ENCODE measurements at places on chromosomes 2 and 18.

GRCh38 chr2:170092436-170093060 lies 85.4 kb upstream of the MYO3B start:
- ATAC-seq, result no peak

- no peak for ATAC-seq
Measured at GRCh38 chr2:150802635-150803034, 315.2 kb upstream of the RND3 start.

DNA sequence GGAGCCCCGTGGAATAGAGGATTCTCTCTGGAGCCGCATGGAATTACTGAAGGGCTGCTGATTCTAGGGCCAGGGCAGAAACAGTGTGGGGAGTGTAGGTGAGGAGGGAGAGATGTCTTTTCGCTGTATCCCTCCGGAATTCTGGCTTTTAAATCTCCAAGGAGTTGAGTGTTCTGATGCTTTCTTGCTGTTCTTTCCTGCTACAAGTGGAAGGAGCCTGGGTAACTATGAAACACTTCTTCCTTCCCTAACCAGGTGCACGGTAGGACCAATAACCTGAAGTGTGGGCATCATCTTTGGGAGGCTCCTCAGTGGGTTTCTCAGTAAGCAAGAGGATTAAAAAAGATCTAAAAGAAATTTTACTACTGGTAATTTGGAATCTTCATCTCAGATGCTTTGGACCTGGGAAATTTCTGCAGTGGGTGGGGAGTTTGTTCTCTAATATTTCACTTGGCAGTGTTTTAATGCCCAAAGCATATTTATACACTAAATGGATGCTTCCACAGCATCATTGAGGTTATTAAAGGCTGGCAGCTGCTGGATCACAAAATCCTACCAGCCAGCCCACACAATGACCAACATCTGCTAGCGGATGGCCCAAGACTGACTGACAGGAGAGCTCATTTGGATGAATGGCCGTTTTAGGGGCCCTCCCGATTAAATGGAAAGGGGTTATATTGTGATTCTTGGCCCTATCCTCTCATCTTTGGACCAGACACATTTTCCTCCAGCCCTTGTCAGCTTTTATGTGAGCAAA lies 2.1 kb downstream of the EML6 start:
- no peak for ATAC-seq

DNA sequence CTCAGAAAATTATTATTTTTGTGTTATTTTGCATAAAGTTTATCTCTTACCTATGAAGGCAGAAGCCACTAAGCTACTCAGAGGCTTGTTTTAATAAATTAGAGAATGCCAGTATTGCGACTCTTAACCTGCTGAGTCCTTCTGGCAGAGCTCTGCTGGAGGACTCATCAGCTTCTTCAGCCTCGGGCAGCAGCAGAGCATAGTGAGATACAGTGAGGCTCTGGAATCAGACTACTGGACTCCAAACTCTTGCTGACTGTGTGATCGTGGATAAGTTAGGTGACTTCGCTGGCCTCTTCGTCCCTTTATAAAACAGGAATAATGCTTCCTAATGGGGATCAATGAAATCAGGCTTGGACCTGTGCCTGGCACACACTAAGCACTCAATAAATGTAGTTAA lies 1.7 kb downstream of the PTRHD1 start:
- ATAC-seq, result no peak

DNA sequence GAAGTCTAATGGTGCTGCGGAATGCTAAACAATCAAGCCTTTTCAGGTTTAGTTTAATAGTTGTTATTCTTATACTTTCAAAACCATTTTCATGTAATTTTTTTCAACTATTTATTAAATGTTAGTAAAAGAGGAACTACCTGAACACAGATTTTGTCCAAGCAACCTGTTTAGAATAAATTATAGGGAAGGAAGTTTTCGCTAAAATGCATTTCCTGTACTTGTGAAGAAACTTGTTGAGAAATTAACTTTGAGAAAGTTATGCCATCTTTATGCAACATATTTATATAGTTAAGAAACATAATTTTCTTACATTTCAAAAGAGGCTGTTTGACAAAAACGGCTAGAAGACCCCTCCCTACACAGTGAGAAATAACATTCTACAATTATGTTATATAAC lies 16.6 kb downstream of the MAP4K4 start:
- ATAC-seq, result no peak

DNA sequence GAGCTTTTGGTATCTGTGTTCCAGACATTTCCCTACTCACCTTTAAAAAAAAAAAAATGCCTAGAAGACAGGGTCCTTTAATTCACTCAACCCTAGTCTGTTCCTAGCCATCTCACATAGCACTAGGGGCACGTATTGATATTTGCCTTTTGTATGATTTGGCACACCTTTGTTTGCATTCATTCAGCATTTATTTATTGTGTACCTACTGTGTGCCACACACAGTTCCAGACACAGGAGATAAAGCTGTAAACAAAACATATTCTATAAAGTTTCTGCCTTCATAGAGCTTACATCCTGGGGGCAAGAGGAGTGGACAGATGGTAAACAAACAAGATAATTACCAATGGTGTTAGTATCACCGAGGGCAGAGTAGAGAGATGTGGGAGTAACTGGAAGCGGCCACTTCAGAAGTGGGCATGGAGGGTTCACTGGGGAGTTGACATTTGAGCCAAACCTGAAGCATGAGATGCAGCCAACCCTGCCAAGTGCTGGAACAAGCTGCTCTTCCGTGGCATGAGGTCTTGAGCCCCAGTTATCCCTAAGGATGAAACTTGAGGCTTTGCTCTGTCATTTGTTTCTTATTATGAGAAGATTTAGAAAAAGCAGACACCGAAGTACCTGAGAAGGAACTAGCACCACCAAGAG lies 18.2 kb downstream of the MAPRE2 start:
- no peak for ATAC-seq

GRCh38 chr18:25457126-25457525 lies 105.2 kb upstream of the ZNF521 start:
- no peak for ATAC-seq

GRCh38 chr2:212737392-212738172 lies 199.0 kb upstream of the ERBB4 start:
- ATAC-seq, result no peak

- ATAC-seq, result no peak
Measured at GRCh38 chr2:136344339-136344738, 226.4 kb upstream of the CXCR4 start.

DNA sequence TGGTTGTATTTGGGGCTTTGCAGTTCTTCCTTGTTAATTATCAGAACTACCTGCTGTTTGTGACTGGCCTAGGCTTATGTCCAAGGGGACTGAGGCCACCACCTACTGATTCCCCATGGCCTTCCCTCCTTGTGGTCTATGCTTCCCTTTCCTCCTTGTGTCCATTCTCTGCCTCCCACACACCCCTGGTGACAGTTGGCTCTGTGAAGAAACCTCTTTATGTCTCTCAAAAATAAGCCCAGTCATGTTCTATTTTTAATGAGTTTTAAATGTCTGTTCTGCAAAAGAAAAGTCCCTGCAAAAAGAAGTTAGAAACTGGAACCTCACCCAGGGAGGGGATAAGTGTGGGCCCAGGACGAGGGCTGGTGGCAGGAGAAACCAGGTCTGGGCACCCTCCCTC lies 105.0 kb downstream of the SMC6 start:
- no peak for ATAC-seq

DNA sequence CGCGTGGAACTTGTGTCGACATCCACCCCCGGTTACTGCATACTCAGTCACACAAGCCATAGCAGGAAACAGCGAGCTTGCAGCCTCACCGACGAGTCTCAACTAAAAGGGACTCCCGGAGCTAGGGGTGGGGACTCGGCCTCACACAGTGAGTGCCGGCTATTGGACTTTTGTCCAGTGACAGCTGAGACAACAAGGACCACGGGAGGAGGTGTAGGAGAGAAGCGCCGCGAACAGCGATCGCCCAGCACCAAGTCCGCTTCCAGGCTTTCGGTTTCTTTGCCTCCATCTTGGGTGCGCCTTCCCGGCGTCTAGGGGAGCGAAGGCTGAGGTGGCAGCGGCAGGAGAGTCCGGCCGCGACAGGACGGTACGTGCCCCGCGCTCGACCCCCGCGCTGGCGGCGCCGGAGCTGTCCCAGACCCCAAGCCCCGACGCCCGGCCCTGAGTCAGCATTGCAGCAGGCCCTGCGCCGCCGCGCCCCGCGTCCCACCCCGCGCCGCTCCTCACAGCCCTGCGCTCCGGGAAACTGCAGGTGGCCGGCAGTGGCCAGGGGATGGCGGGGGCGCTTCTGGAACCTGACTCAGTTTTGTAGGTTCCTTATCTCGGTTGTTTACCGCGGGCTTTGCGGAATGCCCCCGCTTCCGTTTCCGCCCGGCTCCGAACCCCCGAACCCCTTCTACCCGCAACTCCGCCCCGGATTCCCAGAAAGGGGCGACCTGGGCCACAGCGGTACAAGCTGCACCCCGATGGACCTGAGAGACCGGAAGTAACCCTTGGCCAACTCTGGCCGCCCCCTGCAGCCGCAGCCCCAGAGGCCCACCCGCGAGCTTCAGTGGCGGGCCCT lies at the start of gene CFLAR:
TSS of gene CFLAR (plus strand) at position 50 of the 844 bp plus-strand sequence. CDS start 13,702 bp downstream, outside the sequence.
- ATAC-seq, result peak; percentile 64

- ATAC-seq, result no peak
Measured at GRCh38 chr2:57943315-57943714, 103.3 kb upstream of the VRK2 start.

- no peak for ATAC-seq
Measured at GRCh38 chr18:49608366-49609255, 46.8 kb downstream of the LIPG start.

- ATAC-seq, result peak; percentile 89
Measured at GRCh38 chr2:24926602-24927252, 6.7 kb upstream of the ADCY3 start.

DNA sequence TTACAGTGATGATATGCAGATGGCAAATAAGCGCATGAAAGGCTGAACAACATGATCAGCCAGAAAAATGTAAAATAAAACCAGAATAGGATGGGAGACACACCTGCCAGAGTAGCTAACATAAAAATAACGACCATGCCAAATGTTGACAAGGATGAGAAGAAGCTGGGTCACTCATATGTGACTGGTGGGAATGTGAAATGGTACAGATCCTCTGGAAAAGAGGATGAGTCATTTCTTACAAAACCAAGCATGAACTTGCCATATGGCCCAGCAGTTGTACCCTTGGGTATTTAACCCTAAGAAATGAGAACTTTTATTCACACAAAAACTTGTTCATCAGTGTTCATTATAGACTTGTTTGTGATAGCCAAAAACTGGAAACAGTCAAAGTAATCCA lies 143.8 kb downstream of the SH3BP4 start:
- no peak for ATAC-seq

DNA sequence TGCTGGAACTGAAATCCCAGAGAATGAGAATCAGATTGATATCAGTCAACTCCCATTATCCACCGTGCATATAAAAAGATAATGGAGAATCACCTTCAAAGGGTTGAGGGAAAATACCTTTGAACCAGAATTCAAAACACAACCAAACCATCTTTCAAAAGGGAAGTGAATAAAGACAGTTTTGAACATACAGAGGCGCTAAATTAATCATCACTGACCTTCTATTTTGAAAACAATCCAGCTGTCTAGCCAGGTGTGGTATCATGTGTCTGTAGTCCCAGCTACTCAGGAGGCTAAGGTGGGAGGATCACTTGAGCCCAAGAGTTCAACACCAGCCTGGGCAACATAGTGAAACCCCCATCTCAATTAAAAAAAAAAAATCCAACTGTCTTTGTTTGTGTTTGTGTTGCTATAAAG lies 63.6 kb downstream of the TRABD2A start:
- ATAC-seq, result no peak

DNA sequence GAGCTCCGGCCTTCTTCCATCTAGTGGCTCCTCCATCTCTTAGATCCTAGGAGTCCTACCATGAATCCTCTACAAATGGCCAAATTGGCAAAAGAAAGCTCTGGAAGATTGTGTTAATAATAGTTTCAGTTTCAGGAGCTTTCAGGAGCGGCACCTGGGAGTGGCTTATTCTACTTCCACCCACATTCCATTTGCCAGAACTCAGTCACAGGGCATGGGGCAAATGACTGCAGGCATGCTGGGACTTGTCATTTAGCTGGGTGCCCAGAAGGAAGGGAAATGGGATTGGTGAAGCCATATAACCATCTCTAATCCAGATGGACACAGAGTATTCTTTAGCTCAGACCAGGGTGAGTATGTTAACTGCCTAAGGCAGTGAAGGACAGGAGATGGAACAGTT lies 3.6 kb upstream of the LRATD1 start:
- ATAC-seq, result no peak

DNA sequence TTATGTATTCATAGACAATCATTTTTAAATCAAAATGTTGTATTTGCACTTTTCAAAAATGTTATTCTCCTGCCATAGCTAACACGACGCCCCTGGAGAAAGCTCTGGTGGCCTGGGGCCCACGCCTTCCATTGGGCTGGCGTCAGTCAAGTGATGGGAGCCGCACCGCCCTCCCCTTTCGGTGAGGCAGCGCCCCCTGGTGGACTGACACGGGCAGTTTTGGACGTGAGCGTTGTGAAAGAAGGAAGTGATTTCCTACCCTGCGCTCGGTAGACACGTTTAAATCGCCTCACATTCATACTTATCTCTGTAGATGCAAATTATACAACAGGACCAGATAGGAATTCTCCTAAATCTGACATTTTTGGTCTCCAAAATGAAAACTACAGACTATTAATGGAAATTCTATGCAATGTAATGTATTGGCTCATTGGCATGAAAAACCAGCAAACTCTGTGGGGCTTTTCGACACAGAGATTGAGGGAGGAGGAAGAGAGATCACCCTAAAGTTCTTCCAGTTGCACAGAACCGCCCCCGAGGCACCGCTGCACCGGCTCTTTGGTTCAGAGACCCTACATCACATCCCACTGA lies 326.2 kb upstream of the SOX11 start:
- ATAC-seq, result peak; percentile 51

- ATAC-seq, result no peak
Measured at GRCh38 chr2:29689666-29690065, 231.7 kb downstream of the ALK start.

DNA sequence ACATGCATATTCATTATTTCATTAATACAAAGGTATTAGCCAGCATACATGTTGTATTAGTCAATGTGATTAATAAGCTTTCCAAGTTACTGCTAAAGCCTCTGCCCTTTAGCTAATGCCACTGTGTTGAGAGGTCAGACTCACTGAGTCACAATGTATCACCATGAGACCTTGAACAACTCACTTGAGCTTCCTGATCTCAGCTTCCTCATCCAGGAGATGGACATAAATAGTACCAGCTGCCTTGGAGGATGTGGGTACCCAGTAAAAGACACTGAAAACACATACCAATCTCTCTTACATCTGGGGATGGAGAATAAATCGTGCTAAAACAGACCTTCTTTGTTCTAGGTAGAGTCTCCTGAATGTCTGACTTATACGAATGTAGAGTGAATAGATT lies 224.6 kb downstream of the EPHA4 start:
- ATAC-seq, result no peak

DNA sequence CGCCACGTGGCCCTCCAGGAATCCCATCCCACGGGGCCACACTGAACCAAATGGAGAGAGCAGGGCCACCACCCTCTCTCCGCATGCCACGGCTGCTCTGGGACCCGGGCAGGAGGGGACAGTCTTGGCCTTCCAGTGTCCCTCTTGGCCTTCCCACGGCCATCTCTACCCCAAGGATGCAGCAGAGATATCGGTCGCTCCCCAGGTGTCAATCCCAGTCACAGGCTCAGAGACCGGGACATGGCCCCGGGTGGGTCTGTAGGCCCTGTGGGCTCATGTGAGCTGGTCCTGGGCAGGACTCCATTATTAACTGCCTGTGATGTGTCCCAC lies 15.3 kb downstream of the CAPN10 start:
- ATAC-seq, result no peak

Measured in gastroesophageal sphincter (tissue), 4 donors.